Type B pancreatic cell (in vitro differentiated cells): ENCODE measurements at places on chromosomes 7 and 10.
A peak's percentile ranks its signal among the peaks of the same experiment; 100 is the strongest.

DNA sequence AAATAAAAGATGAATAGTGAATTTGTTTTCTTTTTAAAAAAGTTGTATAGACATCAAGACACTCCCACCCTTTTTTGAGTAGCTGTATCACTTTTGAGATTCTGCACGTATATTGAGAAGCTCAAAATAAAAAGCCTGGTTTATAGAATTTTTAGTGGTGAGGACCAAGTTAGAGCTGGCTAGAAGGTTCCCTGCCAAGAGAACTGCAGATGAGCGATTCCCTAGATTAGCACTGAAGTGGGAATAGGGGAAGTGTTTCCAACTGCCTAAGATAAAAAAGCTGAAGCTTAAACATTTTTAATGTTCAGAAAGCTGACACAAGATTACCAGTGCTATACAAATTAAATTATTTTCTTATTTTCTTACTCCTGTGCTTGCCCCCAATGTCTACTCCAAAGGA, 135.7 kb upstream of the TMEM229A start:
- DNase-seq, result no peak

DNA sequence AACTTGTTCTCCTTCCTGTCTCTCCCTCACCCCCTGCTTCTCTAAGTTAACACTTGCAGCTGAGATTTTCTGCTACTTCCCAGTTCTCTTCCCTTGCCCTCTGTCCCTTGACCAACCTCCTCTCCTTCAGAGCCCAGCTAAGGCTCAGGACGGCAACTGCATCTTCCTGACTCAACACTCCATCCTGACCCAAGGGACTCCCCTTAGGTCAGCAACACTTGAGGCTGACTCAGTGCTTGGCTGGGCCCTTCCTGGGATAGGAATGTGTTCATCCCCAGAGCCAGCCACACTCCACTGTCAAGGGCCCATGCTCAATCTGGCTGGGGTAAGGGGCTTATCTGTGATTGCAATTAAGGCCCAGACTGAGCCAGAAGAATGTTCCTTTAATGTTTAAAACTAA, 3.4 kb downstream of the CALHM2 start:
- DNase-seq, result no peak

DNA sequence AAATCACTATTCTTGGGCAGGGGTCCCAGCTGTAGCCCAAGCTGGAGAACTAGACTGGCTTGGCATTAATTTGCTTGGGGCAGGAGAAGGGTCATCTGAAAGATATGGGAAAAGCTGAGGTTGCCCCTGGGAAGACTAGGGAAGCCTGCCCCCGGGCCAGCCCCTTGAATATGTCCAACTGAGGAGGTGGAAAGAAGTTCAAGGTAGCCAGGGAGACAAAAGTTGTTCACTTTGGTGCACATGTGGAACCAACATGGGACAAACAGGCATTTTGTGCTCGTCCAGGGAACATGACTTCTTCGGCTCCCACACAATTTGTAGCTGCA, 1.4 kb upstream of the LRRC61 start:
- no peak for DNase-seq

- peak; percentile 55 for DNase-seq
These were observed 51.8 kb downstream of the CLEC2L start for GRCh38 chr7:139575338-139575680.

DNA sequence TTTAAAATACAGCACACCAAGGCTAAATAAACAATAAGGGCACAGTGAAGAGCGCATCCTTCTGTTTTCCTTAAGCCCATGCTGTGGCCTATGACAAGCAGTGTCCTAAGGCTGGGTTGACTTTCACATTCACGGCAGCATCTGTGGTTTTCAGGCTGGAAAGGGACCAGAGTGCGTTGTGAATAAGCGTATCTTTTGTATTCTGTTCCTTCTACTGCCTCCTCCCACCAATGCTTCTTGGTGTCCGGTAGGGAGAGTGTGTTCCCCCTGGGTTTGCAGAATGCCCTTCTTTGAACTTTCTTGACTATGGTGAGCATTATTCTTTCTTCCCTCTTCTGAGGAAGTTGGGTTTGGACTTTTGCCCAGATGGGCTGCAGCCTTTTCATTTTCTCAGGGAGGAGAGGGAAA, 73.6 kb downstream of the ABCA13 start:
- no peak for DNase-seq

DNA sequence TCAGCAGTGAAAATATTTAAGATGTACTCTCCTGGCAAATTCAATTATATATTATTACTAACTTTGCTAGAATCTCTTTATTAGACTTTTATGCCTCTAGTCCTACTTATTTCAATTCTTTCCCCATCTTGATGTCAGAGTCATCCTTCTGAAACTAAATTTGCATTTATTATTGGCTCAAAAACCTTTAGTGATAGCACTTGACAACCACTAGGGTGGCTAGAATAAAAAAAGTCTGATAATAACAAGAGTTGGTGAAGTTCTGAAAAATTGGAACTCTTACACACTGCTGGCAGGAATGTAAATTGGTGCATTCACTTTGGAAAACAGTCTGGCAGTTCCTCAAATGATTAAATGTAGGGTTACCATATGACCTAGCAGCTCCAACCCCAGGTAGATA, 73.8 kb downstream of the LSMEM1 start:
- DNase-seq, result no peak
